ENCODE measurements at places on chromosomes 6 and 20.

GRCh38 chr6:15317934-15318902, 72.3 kb downstream of the JARID2 start:
- DNase-seq = no peak

DNA sequence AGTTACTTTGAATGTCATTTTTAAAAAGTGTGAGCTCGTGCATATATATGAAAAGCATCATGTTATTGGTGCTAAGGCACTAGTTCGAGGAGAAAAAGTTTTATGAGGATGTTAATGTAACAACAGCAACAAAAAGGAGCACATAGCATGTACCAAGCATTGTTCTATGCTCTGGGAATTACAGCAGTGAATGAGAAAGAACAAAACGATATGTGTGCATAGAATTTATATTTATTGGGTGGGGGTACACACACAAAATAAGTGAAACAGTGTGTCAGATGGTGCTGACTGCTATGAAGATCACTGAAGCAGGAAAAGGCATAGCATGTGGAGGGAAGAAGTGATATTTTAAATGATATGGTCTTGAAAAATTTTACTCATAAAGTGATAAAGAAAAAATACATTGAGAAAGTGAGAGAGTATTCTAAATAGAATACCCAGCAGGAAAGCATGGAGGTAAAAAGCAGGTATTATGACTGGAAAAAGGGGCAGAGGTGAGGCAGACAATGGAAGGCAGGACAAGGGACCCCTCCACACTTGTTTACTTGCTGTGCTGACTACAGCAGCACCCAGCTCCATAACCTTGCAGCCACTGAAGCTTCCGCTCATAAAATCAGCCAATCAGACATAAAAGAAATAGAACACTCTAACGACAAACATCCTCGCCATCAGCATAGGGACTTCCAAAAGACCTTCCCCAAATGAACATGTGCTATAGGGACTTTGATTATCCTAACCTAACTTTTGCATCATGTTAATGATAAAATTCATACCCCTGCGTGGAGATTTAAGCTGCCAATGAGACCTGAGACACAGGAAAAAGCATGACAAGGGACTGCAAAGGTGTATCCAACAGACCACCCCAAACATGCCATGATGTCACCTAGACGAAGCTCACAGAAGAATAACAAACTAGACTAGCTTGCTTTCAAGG, 119.9 kb downstream of the HFE start:
- DNase-seq = no peak

GRCh38 chr20:23646106-23646873, 8.5 kb upstream of the CST3 start:
- no peak for DNase-seq

DNA sequence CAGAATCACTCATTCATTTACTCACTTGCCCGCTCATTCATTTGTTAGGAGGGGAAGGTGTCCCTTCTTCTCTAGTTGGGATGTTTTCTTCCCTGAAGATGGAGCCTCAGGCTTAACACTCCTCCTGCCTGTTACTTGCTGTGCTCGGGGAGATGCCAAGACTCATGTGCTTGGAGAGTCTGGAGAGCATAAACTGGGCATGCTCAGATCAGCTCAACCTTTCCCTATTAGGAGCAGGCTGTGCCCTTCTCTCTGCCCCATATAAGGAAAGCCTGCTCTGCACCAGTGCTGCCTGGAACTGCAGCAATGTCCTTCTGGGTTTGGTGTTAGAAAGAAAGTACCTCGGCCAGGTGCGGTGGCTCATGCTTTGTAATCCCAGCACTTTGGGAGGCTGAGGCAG, 18.0 kb upstream of the UBE2V1 start:
- DNase-seq = no peak

- DNase-seq = no peak
Observed at GRCh38 chr6:139376604-139377218, 2.3 kb upstream of the CITED2 start.

DNA sequence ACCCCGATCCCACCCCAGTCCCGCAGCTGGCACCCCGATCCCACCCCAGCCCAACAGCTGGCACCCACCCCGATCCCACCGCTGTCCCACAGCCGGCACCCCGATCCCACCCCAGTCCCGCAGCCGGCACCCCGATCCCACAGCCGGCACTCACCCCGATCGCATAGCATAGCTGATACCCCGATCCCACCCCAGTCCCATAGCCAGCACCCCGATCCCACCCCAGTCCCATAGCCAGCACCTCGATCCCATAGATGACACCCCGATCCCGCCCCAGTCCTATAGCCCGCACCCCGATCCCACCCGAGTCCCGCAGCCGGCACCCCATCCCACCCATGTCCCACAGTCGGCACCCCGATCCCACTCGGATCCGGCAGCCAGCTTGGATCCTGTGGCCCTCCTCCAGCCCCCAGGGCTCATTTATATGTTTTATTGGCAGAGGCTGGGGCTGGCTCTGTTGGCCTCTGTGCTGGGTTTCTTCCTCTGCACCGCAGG, 897 bp upstream of the GMEB2 start:
- no peak for DNase-seq

DNA sequence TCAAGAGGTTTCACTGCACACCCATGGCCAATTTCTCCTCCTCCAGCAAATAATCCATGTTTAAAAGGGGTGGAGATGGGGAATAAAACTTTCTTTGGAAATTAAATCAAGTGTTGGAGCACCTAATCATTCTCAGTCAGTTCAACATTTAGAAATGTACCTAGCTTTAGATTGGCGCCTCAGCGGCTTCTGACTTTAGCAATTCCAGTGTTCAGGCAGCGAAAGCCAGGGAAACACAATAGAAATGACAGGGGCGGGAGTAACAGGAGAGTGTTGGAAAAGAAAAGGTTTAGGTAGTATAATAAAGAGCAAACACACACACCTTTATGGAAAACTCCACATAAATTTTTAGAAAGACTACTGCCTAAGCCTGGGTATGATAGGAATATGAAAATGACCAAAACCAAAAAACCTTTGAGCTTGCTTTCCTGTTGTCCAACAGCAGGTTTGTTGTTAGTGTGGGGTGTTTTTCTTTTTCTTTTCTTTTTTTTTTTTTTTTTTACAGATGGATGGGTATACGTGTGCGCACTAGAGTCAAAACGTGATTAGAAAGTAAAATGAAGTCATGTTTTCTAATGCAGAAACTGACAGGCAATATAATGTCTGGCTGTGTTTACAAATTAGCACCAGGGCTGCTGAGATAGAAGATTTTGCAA, 7.7 kb downstream of the TFAP2A start:
- no peak for DNase-seq

- DNase-seq = peak; percentile 23
Observed at GRCh38 chr6:167706313-167707109, 120.2 kb upstream of the AFDN start.

- DNase-seq = no peak
Observed at GRCh38 chr20:48492015-48492714, 335.6 kb downstream of the PREX1 start.

- no peak for DNase-seq
Observed at GRCh38 chr20:62368976-62369814, 2.1 kb upstream of the LAMA5 start.

GRCh38 chr6:123580331-123580730, 56.4 kb downstream of the TRDN start:
- DNase-seq = no peak

- no peak for DNase-seq
Observed at GRCh38 chr6:156123731-156124130, 653.4 kb upstream of the ARID1B start.

- peak; percentile 64 for DNase-seq
Observed at GRCh38 chr6:16322666-16323312, 84.4 kb downstream of the GMPR start.

DNA sequence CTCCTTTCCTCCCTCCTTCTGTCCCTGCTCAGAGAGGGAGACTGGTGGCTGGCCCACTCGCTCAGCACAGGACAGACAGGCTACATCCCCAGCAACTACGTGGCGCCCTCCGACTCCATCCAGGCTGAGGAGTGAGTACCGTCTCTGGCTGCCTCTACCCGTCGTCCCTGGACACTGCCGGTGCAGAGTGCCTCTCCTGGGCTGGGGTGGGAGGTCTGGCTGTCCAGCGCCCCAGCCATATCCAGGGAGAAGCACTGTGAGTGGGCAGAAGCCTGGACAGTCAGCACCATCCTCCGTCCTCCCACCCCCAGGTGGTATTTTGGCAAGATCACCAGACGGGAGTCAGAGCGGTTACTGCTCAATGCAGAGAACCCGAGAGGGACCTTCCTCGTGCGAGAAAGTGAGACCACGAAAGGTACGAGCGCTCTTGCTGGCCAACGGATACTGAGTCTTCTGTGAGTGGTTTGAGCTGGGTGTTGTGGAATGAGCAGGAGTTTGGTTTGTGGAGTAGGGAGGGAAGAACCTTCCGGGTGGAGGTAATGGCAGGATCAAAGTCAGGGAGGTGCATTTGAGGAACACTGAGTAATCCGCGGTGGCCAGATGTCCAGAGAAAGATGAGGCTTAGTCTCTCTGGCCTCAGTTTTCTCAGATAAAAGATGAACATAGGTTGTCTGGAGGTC, 48.1 kb downstream of the SRC start:
- no peak for DNase-seq

DNA sequence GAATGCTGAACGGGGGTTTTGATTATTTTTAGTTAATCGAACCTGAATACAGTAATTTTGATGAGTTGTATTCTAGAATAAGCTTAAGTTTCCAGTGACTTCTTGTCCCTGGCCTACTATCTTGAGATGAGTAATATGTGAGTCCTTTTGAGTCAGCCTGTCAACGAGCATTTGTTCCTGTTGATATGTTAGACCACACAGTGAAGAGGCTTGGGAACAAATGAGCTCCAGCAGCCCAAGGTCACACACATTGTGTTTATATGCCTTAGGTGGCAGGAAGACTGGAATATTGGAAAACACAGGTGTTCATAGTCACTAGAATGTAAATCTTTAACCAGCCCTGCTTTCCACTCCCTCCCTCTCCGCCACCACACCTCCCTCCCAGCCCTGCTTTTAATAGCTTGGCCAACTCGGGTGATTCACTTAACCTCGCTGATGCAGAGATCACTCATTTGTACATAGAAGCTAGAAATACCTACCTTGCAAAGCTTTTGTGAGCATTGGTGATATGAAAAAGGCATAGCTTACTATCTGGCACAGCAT, 9.1 kb downstream of the SMPDL3A start:
- DNase-seq = no peak

DNA sequence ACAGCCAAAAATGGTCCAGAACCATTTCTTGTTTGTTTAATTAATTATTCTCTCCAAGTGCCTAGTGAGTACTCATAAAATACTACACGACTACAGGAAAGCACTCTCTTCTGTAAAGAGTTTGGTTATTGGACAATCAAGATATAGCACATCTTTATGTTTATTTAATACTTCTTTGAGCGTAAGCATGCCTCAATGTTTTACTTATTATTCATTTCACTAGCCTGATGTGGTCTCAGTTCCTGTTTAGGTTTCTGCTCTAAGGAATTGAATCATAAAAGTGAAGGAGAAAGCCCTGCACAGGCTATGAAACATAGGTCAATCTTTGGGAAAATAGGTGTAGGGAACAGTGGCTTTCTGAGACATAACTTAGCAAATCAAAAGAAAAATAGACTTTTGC, 45.9 kb upstream of the AIG1 start:
- no peak for DNase-seq

- DNase-seq = no peak
Observed at GRCh38 chr20:34549291-34549928, 9.1 kb upstream of the MAP1LC3A start.

DNA sequence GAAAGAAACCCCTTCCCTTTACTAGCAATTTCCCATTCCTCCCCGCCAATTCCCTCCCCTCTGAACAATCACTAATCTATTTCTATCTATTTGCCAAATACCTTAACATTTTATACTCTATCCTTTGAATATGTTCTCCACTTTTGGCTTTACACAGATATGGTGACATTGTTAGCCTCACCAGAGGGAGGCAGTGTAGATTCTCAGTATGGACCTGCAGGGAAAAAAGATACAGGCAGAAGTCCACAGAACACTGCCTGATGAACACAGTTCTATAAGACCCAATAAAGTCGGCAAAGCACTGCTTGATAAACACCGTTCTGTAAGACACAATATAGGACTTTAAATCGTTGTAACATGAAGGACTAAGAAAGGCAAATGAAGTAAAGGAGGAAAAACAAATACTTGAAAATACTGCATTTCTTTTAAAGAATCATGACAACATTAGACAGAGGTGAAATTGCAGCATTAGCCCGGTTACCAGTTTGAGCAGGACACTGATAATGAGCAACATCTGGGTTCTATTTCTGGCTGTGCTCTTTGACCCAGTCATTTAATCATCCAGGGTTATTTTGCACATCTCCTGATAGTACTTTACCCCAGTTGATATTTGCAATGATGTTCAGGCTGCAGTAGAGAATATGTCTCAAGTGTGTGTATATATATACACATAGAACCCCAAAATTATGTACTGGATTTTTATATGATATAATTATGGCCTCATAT, 296.8 kb downstream of the UTRN start:
- DNase-seq = no peak

DNA sequence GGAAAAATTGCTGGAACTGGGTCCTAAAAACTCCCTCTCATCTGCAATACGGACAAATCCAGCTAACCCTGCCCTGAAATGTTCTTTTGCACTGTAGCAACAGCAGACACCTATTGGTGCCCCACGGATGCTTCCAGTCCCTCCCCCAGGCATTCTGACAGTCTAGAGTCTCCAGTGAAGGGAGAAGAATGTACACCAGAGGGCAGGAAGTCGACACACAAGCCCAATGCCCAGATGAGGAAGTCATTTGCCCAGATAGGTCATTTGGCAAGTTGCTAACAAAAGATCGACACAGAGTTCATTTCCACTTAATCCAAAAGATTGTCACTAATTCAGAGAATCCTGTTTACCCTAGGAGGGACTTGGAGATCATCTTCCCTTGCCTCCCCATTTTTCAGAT, 293.0 kb upstream of the PRDM1 start:
- no peak for DNase-seq

DNA sequence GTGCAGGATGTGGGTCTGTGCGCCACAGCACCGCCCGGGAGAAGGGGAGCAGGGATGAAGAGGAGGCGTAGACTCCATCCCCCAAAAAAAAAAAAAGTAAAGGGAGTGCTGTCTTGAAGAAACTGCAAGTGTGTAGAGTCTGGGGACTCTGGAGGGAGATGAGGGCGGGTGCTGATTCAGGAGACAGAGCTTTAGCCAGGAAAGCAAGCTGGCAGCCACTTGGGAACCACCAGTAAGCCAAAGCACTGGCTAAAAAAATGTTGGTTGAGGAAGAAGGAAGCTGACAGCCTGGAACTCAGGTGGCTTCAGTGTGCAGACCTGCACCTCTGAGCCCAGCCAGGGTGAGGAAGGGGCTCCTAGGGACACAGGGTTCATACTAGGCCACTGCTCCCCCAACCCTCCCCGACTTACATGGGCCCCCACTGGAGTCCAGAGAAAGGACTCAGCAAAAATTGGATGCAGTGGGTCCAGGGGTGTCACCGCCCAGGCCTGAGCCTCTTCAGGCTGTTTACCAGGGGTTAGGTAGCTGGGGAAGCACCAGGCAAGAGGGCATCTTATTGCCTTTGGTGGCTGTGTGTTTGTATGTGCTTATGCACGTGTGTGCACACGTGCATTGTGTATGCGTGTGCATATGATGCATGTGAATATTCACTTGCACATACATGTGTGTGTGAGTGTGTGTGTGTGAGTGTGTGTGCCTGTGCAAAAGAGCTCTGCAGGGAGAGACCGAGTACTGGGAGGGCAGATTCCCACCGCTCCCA, 153.5 kb upstream of the MLN start:
- DNase-seq = no peak

GRCh38 chr20:51163996-51164600, 141.2 kb upstream of the KCNG1 start:
- DNase-seq = no peak

GRCh38 chr6:129732034-129732433, 22.1 kb upstream of the ARHGAP18 start:
- no peak for DNase-seq

GRCh38 chr6:135331002-135331401, 149.9 kb downstream of the MYB start:
- DNase-seq = no peak

GRCh38 chr6:24273096-24273870, 84.6 kb downstream of the DCDC2 start:
- no peak for DNase-seq

All from T-helper 22 cell (primary cell).